ENCODE measurements at places on chromosomes 5 and 9.

- peak; percentile 75 for DNase-seq
Observed at GRCh38 chr9:34579104-34579807, 10.3 kb downstream of the CNTFR start.

DNA sequence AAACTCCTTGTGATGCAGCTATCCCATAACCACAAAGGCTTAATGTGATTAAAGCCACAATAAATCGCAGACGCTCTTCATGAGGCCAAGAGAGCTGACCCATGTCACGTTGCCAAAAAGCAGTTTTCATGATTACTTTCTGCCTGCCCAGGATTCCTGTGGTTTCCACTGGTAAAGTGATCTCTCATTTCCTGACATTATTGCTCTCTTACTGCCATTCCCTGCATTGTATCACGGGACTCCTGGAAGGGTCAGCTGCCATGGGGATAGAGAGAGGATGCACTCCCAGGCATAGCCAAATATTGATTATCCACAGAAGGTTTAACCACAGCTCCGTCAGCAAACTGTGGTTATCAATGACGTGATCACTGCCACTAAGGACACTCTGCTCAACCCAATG lies 103.8 kb upstream of the SLC1A3 start:
- DNase-seq = no peak

DNA sequence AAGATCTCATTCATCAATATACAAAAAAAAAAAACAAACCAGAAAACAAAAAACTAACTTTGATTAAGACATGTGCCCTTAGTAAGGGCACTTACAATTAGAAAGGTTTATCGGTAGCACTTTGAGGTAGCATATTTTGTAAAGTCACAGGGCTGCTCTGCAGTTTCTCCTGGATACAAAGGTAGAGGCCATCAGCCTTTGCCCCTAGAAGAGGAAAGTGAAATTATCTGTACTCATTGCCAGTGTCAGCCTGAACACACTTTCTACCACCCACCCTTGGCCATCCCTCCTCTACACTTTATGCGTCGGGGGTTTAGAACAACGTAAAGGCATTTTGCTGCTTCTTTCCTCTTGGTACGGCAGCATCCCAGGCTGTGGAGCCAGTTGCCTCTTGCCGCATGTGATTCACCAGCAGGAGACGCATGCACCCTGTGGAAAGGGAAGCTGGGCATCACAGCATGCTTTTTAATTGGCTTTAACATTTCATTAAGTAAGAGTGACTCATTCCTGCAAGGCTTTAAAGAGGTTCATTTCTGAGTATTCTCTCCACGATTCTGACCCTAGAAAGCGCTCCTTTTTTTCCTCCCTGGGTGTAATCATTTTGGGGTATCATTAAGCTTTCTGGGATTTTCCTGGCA lies 84.6 kb downstream of the CEMIP2 start:
- peak; percentile 71 for DNase-seq

GRCh38 chr5:96652769-96653454 lies 9.3 kb upstream of the CAST start:
- DNase-seq = no peak

GRCh38 chr5:3709068-3709716 lies 113.6 kb downstream of the IRX1 start:
- DNase-seq = peak; percentile 26

GRCh38 chr9:109331353-109331752 lies 10.5 kb upstream of the EPB41L4B start:
- no peak for DNase-seq

DNA sequence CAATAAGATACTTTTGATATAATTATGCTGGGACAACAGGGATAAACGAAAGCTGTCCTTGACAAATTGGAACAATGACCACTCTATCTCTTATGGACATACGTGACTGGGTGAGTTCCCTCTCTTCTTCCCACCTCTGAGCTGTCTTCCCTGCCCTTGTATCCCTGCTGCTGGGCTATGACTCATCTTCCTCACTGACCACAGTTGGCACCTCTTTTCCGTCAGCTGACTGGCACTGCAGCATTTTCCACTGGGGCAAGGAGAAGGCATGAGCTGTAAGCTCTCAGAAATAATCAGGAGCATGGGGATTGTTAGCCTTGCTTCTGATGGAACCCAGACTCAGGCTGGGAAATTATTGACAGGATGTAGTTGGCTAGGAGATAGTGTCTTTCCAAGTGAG lies 48.7 kb downstream of the PCSK1 start:
- no peak for DNase-seq

GRCh38 chr5:159448-160172 lies 31.7 kb upstream of the LRRC14B start:
- DNase-seq = no peak

DNA sequence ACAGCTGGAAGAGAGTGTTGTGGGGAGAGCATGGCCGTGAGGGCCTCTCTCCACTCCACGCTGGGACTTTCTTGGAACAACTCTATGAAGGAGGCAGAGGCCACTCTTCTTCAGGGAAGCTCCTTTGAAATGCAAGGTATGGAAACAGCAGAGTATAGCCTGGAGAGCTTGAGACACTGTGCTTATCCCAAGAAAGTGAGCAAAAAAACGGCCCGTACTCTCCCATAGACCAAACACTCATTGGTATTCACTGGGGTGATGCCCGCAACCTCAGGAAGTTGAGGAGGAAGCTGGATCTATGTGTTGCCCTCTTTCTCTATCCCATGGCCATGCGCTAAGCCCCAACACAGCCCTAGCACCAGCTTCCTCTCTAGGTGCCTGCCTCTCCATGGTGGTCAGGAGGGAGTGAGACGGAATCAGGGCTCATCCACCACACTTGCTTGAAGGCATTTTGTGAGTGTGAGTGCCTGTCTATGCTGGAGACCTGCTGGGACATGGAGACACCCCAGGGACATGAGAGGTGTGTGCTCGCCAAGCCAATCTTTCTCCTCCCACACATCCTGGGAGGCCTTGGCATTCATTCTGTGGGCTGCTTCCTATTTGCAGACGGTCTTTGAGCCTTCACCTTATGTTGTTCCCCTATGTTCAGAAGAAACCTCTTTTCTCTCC lies 616.6 kb downstream of the IRX1 start:
- no peak for DNase-seq

- peak; percentile 47 for DNase-seq
Observed at GRCh38 chr5:73300337-73301207, 127.6 kb downstream of the TMEM174 start.

DNA sequence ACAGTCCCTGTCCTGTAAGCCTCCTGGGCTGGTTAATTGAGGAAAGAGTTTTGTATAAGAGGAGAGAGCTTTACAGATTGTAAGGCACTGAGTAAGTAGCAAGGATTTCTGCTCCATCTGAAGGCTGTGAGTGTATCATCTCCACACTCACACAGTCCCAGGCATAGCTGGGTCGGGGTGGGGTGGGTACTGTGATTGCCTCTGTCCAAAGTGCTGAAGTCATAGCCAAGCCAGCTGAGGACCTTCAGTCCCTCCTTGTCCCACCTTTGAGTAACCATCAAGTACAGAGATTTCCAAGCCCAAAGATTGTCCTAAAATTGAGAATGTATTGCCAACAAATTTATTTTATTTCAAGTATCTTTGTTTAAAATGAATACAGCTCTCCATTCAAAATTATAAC lies 5.5 kb upstream of the DNAJB5 start:
- no peak for DNase-seq

DNA sequence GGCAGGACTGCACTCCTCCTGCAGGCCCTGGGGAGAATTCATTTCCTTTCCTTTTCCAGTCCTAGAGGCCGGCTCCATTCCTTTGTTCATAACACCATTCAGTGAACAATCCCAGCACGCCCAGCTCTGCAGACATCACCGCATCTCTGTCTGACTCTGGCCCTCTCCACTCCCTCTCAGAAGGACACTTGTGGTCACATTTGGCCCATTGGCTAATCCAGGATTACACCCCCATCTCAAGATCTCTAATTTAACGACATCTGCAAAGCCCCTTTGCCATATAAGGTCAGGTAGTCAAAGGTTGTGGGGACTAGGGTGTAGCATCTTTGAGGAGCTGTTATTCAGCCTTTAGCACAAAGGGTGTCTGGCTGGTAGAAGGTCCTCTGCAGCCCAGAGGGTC lies 185.0 kb upstream of the DAP start:
- no peak for DNase-seq

GRCh38 chr9:14004110-14004509 lies 309.8 kb downstream of the NFIB start:
- DNase-seq = no peak

DNA sequence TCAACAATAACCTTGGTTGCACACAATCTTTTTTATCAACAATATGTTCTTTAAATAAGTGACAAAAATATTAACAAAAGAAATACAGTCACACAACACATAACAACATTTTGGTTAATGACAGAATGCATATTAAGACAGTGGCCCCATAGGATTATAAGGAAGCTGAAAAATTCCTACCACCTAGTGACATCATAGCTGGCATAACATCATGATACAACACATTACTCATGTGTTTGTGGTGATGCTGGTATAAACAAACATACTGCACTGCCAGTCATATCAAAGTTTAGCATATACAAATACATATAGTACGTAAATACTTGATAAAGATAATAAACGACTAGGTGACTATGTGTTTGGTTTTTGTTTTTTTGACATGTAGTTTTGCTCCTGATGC lies 344.8 kb upstream of the POU5F2 start:
- no peak for DNase-seq

- no peak for DNase-seq
Observed at GRCh38 chr5:80182809-80183580, 72.9 kb downstream of the SERINC5 start.

GRCh38 chr5:78547731-78548615 lies 100.6 kb downstream of the LHFPL2 start:
- no peak for DNase-seq

GRCh38 chr9:36637491-36638270 lies 65.0 kb downstream of the MELK start:
- DNase-seq = peak; percentile 79

DNA sequence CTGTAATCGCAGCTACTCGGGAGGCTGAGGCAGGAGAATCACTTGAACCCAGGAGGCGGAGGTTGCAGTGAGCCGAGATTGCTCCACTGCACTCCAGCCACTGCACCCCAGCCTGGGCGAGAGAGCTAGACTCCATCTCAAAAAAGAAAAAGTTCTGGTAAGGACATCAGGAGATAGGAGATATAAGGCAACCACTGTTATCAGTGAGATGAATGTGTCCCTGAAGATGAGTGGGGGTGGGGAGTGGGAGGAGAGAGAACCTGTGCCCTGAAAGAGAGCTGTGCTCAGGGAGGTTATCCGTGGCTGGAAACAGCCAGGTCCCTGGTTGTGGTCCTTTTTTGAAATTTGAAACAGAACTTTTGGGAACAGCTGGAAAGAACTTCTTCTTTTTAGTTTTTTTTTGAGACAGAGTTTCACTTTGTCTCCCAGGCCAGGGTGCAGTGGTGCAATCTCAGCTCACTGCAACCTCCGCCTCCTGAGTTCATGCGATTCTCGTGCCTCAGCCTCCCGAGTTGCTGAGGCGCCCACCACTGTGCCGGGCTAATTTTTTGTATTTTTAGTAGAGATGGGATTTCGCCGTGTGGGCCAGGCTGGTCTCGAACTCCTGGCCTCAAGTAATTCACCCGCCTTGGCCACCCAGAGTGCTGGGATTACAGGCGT lies 2.6 kb downstream of the PTPA start:
- DNase-seq = no peak

GRCh38 chr9:137988701-137989100 lies 111.1 kb downstream of the CACNA1B start:
- DNase-seq = no peak

- DNase-seq = no peak
Observed at GRCh38 chr9:28868228-28868990, 1295.1 kb upstream of the C9orf72 start.

GRCh38 chr5:173823721-173824567 lies 64.2 kb upstream of the CPEB4 start:
- DNase-seq = peak; percentile 37

DNA sequence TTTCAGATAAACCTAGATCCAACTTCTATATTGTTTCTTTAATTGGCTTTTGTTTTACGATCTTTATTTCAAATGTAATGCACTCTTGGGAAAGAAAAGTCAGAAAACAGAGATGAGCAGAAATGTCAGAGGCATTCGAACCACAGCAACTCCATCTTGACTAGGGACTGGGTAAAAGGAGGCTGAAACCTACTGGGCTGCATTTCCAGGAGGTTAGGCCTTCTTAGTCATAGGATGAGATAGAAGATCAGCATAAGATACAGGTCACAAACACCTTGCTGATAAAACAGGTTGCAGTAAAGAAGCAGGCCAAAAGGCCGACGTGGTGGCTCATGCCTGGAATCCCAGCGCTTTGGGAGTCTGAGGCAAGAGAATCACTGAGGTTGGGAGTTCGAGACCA lies 30.5 kb upstream of the DAPK1 start:
- DNase-seq = no peak

DNA sequence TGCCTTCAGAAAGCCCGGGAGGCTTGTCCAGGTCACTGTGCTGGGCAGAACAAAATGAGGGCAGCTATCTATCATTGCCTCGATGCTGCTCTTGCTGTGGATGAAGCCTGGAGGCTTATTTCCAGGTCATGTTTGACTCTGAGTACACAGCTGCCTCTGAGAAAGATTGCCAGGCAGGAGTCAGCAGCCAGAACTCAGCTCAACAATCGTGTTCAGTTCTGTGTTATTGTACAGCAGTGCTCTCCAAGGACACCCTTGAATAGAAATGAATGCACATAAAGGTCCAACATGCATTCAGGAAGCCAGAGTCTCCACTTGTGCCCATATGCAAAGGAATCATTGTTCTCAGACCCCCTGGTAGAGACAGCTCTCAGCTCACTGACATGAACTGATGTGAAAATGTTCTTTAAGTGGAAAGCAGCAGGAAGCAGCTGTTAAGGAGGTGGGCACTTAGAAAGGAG lies 61.7 kb upstream of the ZFR start:
- DNase-seq = peak; percentile 61

- no peak for DNase-seq
Observed at GRCh38 chr9:33752130-33752637, 43.2 kb upstream of the PRSS3 start.

- no peak for DNase-seq
Observed at GRCh38 chr5:143642791-143643190, 169.2 kb upstream of the HMHB1 start.

DNA sequence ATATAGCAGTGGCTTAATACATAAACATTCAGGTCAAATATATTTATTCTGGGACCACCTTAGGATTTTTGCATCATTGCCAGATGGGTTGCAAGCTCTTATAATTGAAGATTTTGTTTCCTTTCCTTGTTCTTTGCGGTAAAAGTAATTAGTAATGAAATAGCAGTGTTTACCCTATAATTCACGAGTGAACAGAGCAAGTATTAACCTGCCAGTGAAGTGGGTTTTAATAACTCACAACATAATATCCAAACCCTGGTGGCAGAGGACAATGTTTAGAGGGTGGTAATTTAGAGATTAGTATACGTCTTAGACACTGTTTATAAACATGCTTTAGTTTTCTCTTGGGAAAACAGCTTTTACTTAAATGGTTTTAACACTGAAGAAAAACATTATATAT lies 11.8 kb downstream of the ARL14EPL start:
- no peak for DNase-seq

- DNase-seq = no peak
Observed at GRCh38 chr5:95808686-95809413, 13.7 kb downstream of the GLRX start.

DNA sequence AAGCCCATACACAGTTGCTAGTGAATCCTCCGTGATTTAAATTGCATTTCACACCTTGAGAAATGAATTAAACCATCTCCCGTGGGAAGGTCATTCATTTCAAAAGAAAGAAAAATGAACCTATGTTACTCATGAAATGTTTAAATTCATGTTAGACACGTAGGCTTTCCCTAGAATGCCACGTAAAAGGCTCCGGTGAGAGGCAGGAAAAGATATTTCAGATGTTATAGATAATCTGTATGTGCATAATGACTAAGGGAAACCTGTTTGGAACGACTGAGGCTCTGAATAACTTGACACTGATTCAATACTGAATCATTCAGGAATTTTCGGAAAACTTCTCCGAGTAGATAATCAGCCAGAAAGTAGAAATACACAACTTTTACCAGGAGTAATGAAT lies 134.3 kb upstream of the ICE1 start:
- DNase-seq = no peak
